ENCODE measurements at places on chromosomes 7 and 10. TPM values are rescaled to one million over a fixed set of nuclear protein-coding genes. Genes with fewer than 3 reads are reported as not detected.

The NPC1L1 gene
- 0.19 TPM for total RNA-seq

GRCh38 chr7:118183428-118183785 is 557 bp upstream of the LSM8 start:
- DNase-seq = no peak

- no peak for DNase-seq
Observed at GRCh38 chr7:148587076-148587475, 3.5 kb upstream of the C7orf33 start.

GRCh38 chr10:11794566-11794965 is 28.6 kb upstream of the PROSER2 start:
- DNase-seq = no peak

DNA sequence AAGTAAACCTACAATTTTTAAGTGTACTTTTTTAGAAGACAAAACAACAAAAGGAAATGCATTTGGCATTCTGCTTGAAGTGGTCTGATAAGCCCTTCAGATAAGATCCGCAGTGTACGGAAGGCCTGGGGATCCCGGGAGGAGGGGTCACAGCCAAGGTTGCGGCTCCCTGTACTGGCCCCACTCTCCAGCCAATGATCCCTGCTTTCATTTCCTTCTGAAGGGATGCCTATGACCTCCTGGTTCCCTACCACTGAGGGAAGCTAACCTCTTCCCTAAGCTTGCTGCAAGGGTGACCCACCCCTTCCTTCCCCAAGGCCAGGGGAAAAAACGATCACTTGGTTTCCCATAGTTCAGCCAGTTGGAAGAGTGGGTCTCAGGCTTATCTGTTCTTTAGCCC is 5.3 kb downstream of the DENND2A start:
- DNase-seq = no peak

DNA sequence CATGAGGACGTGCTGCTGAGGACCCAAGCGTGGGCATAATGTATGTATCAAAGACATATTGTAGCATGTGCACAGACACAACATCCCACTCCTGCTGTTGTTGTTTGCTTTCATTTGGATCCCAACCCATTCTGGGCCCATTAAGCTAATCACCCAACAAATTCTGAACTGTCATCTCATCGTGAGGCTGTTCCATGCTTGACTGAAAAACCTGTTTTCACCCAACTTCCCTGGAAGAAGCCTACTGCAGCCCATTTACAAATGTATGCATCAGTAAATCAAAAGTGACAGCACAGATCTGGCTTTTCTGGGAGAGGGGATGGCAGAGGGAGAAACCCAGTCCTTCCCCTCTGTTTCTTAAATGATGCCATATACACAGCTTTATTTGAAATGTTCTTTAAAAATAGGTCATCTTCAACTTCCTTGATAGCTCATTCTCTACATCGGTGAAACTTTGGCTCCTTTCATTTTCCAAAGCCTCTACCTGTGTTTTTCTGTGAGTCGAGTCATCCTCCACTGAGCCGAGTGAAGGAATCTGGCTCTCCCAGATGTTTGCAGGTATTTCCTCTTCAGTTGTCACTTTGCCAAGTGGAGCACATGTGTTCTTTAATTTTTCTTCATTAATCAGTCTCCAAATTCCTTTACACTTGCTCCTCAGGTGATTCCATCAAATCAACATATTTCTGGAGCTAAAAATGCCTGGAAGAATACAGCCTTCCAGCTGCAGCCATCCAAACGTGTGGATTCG is 151.8 kb downstream of the CHN2 start:
- DNase-seq = no peak

DNA sequence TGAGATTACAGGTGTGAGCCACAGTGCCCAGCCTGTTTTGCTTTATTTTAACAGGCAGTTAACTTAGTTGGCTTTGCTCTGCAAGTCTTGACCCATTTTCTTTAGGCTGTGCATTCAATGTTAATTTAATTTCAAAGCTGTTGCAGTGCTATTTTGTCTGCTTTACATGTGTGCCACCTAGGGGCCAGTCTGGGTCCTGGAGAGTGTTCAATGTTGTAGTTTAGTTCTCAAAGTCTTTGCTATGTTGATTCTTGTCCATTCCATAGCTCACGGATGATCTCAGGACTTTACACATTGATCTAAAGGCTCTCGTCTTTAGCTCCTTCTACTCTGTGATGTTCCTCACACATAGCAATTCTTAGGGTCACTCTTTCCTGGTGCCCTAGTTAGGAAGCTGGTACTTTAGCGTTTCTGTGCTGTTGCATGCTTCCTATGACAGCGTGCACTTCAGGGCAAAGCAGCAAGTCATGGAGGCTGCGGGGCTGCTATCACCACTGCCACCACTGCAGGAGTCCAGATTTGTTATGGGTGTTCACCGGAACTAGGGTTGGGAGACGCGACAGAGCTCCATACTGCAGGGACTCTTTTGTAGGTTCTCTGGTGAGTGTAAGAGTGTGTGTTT is 16.4 kb upstream of the ABCA13 start:
- DNase-seq = no peak

- DNase-seq = no peak
Observed at GRCh38 chr10:60359066-60359465, 30.6 kb downstream of the ANK3 start.

- no peak for DNase-seq
Observed at GRCh38 chr10:70352401-70353097, 29.9 kb downstream of the LRRC20 start.

- DNase-seq = no peak
Observed at GRCh38 chr10:34433241-34434076, 381.6 kb downstream of the PARD3 start.

- no peak for DNase-seq
Observed at GRCh38 chr10:118106426-118106825, 59.7 kb upstream of the RAB11FIP2 start.
